B cell (primary cell): ENCODE measurements at places on chromosomes 2 and 18.

- DNase-seq, result peak; percentile 69
Measured at GRCh38 chr2:232502911-232503808, 15.5 kb upstream of the ECEL1 start.

DNA sequence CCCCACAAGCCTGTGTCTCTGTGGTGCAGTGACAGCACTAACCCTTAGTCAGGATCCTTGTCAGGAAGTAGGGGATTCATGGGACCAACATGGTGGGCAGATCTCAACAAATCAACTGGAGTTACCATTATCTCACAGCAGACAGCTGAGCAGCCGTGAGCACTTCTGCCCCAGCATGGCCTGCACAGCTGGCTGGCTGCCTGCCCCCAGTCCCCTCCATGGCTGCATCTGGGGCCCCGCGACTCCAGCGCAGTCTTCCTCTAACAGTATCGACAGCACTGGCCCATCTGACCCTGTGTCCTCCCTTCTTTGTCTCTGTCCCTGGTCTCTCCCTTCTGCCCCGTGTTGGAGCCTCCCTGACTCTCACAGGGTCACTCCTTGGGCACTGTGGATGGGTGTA lies 4.7 kb upstream of the ADCY3 start:
- no peak for DNase-seq

DNA sequence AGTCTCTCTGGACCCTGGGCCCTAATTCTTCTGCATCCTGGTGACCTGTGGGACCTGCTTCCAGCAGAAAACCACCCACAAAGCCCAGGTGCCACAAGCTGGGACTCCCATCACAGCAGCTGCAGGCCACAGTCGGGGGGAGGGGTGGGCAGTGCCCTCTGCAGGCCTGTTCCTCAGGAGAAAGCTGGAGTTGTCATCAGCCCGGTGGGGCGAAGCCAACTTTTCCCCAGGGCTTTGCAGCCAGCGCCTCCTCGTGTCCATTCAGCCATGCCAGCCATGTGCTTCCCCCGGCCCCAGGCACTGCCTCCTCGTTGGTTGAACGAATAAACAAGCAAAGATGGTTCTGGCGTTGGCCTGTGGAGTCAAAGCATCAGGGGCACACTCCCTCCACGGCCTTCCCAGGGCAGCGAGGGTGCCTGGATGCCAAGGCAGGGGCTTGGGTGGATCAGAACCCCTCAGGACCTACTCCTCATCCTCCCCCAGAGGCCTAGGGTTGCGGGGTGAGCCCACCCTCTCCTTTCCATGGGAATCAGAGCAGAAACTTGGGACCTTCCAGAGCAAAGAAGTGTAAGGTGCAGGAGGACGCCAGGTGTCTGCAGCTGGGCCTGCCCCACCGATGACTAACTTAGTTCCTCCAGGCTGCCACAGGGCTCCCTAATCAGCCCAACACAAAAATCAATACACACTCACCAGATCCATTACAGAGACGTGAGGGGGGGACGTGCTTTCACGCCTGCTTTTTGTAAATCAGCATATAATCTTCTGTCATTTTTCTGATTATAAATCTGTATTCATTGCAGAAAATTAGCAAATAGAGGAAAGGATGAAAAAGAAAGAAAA lies 75.7 kb upstream of the RAB6C start:
- no peak for DNase-seq

- no peak for DNase-seq
Measured at GRCh38 chr2:166170356-166170755, 42.5 kb upstream of the SCN1A start.

DNA sequence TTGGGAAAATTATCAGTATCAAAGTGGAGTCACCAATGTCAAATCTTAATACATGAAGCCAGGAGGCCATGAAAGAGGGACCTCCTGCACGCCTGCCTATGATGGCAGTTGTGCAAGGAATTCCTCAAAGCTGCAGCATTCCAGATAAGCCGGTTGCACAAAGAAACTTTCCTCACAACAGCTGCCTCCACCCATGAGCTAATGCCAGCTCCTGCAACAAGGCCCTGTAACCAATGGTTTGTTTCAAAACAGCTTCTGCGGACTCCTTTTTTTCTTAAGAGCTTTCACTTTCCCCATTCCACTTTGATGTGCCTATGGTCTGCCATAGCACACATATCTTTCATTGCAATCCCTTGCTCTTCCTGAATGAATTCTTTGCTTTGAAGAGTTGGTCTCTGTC lies 22.4 kb downstream of the TMEM200C start:
- DNase-seq, result no peak
